T-helper 9 cell (primary cell): ENCODE measurements at places on chromosomes 11 and 22.

DNA sequence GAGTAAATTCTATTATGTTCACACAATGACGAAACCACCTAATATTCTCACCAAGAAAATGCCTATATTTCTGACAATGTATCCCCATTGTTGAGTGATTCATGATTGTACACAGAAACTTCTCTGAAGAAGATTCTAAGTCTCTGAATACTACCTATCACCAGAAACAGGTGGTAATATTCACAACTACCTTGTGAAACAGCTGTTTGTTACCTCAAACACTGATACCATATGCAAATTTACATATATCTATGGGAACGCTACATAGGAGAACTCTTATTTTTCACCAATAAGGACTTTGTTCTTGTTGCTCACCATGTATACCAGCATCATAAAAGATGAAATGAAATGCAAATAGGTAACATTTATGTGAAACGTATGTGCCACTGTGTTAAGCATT, 59.3 kb downstream of the PDGFD start:
- no peak for DNase-seq

- no peak for DNase-seq
These were observed 1.7 kb downstream of the TSPAN18 start for GRCh38 chr11:44728491-44728910.

- DNase-seq: no peak
These were observed 13.0 kb downstream of the SCUBE2 start for GRCh38 chr11:9078113-9079086.

- peak; percentile 46 for DNase-seq
These were observed 12.0 kb downstream of the BRSK2 start for GRCh38 chr11:1401656-1402221.

DNA sequence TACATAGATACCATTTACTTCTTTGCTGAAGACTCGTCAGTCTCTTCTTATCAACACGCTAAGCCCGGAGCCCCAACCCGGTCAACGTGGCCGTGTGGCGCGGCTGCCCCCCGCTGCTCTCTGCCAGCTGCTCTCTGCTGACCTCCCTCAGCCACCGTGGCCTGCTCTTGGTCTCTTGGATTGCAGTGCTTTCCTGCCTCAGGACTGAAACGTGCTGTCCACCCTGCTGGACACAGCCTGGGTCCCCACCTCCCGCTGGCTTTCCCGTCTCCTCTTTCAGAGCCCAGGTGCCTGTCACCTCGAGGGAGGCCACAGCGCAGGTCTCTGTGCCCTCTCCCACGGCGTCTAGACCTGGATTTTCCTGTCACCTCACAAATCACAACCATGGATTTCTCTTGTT, 388.1 kb upstream of the B3GAT1 start:
- DNase-seq: no peak

- DNase-seq: no peak
These were observed 16.3 kb downstream of the OR52K2 start for GRCh38 chr11:4465407-4465806.

- DNase-seq: no peak
These were observed 76.3 kb downstream of the BUD13 start for GRCh38 chr11:116696381-116696941.

GRCh38 chr11:2164861-2165555, 4.0 kb upstream of the INS start:
- no peak for DNase-seq

- no peak for DNase-seq
These were observed 87.5 kb upstream of the PARVA start for GRCh38 chr11:12289667-12290476.

- no peak for DNase-seq
These were observed 81.5 kb upstream of the HORMAD2 start for GRCh38 chr22:29998627-29999384.

GRCh38 chr11:57335343-57336110, at the start of gene SSRP1:
Gene SSRP1 (minus strand): TSS chr11:57335892. CDS start chr11:57335121, 771 bp downstream.
- DNase-seq: peak; percentile 77

DNA sequence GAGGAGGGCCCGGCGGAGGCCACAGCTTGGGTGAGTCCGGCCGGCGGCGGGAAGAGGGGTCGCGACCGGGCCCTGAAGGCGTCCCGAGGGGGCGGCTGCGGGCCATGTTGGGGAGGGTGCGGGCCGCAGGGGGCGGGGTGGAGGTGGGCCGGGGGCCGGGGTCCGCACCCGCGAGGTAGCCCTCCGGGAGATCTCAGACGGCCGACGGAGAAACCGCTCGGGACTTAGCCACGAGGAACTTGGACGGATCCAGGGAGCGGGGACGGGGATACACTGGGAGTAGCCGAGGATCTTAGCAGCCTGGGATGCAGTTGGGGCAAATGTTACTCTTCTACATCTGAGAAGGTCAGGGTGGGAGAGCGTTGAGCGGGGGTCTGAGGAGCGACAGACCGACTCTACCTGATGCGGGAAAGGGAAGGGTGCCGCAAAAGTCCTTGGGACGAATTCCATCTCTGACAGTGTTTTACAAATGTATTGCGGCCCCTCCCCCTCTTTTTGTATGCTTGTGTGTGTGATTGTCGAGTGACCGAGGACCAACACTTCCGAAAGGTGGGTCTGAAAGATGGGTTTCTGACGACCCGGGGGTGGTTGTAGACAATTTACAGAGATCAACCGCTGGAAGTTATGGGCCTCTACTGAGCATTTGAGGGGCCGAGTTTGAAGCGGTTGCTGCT, 658 bp downstream of the STIP1 start:
- DNase-seq: no peak

DNA sequence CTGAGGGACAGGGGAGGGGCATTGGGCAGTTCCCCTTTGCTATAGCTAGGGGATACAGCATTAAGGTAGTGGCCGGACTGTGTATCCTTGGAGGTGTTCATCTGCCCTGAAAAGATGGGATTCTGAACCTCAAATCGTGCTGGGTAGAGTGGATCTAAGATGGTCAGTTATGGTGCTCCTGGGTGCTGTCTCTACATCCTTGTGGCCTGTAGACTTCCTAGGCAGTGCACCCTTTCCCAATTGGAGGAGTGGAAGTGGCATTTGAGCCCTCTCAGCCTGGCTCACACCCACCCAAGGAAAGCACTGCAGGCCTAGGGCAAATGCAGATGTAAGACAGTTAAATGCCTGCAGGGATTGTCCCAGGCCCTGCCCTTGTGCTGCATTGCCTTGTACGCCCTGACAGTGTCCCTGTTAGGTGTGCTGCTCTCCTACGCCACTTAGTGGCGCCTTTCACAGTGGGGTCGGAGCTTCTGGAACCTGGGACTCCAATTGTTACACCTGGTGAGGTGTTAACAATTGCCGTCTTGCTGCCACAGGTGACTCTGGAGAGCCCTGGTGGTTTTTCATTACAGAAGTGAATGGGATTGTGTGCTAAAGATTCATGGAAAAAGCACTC, 35.0 kb downstream of the PPFIBP2 start:
- no peak for DNase-seq

DNA sequence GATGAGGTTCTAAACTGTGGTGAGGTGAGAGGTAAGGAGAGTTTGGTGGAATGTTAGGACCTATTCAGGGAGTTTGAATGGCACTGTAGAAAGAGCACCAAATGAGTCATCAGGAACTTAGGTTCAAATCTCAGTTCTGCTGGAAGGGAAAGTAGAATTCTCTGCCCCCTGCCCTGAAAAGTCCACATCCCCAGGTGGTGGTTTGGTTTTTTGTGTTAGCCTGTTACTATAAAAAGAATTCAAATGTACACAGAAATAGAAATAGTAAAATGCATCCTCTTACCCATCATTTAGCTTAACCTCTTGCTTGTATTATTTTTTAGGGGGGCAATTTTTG, 20.2 kb downstream of the PPFIBP2 start:
- DNase-seq: no peak

DNA sequence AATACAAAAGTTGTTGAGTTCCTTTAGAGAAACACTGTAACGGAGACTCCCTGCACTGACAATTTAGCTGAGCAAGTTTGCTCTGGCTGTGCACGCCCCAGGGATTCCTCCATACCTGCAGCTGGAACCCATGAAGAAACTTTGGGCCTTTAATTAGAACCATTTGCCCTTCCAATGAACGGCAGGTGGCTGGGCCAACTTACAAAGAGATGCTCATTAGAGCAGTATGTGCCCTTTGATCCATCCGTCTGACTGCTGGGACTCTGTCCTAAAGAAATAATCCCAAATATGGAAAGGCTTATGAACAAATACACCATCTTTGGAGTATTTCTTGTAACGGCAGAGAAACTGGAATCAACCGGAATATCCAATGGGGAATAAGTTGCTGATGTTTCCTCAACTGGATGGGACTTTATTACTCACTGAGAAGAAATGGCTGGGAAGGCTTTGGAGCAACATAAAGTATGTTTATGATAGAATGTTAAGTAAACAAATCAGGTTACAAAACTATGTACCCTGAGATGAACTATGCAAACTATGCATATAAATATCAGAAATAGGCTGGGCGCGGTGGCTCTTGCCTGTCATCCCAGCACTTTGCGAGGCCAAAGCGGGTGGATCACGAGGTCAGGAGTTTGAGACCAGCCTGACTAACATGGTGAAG, 24.4 kb upstream of the FBLN1 start:
- DNase-seq: no peak

DNA sequence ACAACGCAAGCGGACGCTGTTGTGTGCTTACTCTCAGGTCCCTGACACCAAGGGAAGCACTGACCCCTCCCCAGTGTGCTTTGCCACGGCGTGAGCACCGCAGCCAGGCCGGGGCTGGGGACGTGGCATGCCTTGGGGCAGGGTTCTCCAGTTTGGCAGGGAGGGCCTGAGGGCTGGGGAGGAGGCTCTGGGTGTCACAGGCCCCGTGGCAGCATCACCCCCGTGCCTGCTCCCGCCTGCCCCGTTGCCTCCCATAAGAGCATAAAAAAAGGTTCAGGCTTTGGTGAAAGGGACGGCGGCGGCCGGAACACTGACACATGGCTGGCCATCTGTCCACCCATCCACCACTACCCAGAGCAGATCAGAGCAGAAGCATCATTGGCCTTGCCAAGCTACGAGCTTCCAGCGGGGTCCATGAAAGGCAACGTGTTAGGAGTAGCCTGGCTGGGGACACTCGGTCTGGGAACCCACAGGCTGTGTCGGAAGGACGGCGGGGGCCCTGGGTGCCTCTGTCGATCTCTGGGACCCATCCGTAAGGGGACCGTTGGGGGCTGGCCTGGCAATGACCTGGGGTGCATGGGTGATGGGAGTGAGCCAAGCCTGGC, 183.0 kb downstream of the IGLL1 start:
- DNase-seq: no peak

DNA sequence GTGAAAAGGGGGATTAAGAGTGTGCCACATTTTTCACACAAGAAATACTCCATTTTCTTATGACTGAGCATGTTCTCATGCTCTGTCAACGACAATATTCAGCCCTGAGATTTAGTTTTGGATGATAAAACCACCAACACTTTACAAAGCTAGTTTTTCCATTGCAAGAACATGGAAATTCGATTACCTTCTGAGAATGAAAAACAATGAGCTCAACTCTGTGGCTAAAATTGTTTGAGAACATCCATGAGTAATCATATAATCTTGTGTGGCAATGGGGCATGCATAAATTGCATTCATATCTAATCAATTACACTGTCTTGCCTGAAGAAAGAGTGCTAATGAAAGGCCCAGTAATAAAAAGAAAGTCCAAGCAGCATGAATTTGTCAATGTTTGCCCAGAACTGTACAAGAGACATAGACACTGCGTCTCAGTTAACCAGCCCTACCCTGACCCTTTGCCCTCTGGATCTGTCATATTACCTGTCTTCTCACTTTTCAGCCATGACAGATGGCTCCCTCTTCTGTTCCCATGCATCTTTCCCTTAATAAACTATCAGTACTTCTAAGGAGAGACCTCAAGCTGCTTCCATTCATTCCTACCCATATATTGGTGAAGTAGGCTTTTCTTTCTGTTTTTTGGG, 253.4 kb downstream of the FAM76B start:
- no peak for DNase-seq

GRCh38 chr22:50544746-50545253, 899 bp upstream of the KLHDC7B start:
- DNase-seq: no peak

DNA sequence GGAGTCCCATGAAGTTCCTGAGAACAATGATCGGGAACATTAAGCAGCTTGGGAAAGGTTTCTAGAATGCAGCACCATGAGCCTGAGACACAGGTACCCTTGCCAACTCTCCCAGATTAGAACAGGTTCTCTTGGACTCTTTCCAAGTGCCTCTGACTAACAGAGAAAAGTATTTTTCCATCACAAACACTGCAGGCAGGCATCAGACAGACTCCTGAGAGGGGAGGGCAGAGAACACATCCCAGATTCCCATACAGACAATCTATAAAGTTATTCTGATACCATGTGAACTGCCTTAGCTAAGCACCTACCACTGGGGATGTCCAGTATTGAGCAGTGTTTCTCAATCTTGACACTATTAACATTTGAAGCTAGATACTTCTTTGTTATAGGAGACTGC, 27.3 kb downstream of the SERGEF start:
- no peak for DNase-seq

- DNase-seq: no peak
These were observed 18.0 kb downstream of the CXCR5 start for GRCh38 chr11:118901494-118902335.

- no peak for DNase-seq
These were observed 10.9 kb upstream of the CCND1 start for GRCh38 chr11:69630017-69630416.

GRCh38 chr22:37088108-37088605, 21.4 kb downstream of the TMPRSS6 start:
- no peak for DNase-seq

- DNase-seq: peak; percentile 54
These were observed 6.9 kb downstream of the TRABD start for GRCh38 chr22:50192436-50193204.

GRCh38 chr11:11871991-11872401, 30.2 kb downstream of the USP47 start:
- no peak for DNase-seq

DNA sequence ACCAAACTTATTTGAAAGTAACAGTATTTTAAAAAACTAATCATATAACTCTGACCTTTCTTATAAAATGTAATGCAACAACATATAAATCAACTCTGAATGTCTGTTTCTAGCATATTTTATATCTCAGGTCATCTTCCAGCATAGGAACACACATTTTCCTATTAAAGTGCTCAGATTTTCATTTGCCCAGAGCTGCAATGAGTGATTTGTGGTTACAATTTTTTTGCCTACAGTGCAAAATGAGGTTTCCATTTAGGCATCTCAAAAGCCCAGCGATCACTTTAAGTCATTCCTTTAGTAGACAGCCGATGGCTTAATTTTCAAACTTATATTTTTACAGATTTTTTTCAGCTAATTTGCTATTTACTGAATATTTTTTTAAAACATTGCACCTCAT, 1.0 kb downstream of the LYVE1 start:
- DNase-seq: no peak
